ENCODE measurements at places on chromosomes 2 and 18.

DNA sequence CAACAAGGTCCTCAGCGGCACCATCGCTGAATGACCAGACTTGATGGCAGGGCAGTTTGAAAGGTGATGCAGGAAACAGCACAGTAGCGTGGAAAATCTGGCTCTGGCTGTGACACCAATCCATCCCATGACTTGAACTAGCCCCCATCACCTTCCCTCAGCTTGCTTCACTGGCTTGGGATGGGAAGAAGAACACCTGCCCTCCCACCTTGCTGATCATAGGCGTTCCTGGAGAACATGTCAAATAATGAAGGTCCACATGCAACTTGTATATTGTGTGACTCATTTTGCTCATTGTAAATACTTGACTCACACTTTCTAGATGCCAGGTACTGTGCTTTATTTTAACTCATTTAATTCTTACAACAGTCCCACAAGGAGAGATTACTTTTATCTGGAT, 292.4 kb upstream of the SPRED2 start:
- no peak for DNase-seq

DNA sequence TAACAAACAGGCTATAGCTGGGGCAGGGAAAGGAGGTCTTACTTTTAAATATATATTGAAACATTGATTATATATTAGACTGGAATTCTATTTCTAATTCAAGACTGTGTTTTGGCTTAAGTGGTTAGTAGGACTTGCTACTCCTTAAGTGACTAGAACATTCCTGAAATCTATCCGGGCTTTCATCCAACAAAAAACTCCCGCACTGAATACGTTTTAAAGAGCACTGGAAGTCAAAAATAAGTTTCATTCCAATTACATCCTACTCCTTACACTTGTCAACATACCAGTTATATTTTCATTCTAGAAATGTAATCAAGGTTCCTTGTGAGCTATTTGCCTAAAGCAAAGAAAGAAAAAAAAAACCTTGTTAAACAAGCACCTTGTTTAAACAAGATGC, 204.6 kb downstream of the SP3 start:
- no peak for DNase-seq

DNA sequence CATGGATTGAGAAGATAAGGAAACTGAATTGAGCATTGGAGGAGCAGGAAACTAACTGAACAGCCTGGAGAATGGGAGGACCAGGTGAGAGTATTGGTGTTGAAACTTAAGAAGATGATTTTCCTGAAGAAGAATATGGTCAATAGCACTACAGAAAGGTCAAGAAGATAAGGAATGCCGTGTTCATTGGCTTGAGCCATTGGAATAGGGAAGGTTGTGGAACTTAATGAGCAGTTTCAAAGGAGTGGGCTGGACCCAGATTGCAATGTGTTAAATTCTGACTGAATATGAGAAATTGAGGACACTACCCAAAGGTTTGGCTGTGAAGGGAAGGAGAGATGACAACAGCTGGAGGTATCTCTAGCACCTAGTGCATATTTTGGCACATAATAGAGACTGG, 19.0 kb downstream of the KCMF1 start:
- no peak for DNase-seq

DNA sequence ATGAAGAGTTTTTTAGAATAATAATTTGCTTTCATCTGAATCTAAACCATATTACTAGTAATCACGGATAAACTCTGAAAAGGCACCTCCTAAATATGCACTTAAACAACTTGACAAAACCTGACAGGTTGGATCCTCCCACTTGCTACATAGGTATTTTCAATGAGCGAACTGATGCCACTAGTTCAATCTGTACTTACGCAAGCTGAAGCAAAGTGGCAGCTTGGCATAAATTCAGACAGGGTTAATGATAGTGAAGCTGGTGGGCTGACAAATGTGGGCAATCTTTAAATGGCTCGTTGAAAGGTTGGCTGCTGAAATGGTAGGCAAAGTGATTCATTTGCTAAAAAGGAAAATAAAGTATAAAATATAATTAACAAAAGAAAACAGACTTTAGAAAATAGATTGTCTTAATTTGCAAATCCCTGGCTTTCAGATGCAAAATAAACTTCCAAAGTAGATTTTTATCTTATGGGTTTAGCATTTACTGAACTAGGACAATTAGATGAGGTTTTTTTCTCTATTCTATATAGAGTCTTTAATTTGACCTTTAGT, 1713.5 kb upstream of the SLC39A10 start:
- no peak for DNase-seq

- no peak for DNase-seq
Measured at GRCh38 chr2:207417301-207417718, 112.5 kb upstream of the CREB1 start.

GRCh38 chr2:67898595-67898994, 164.2 kb downstream of the C1D start:
- no peak for DNase-seq

GRCh38 chr18:76265497-76266235, 229.4 kb downstream of the ZNF516 start:
- no peak for DNase-seq

DNA sequence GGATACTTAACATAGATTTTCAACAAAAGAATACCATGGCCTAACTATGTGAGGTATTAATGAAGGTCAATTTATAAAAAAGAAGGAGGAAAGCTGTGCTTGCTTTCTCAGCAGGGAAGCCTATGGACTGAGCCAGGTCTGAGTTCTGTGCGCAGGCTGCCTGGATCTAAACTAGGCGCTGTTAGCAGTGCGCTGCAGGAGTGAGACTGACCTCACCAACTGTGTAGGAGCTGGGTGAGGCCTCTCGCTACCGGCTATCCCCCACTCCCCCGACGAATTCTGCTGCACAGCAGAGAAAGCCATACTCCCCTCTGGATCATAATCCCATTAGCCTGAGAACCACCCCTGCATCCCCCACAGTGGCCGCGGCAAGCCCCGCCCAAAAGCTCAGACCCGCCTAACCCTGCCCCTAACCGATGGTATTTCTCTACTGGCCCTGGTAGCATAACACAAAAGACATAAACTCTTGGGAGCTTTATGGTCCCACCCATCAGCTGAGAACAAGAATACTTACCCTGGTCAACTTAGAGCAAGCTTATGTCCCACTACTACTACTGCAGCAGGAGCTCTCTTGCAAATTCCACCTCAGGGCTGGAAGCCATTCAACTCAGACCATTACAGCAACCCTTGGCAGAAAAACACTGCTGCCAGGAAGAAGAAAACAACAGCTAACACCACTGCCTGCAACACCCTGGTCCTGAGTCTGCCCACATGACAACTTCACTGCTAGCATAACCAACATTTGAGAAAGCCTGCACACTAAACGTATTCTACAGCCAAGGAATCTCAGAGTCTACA, 28.0 kb downstream of the SULT1C2 start:
- no peak for DNase-seq

GRCh38 chr2:199404841-199405240, 52.9 kb downstream of the SATB2 start:
- no peak for DNase-seq

DNA sequence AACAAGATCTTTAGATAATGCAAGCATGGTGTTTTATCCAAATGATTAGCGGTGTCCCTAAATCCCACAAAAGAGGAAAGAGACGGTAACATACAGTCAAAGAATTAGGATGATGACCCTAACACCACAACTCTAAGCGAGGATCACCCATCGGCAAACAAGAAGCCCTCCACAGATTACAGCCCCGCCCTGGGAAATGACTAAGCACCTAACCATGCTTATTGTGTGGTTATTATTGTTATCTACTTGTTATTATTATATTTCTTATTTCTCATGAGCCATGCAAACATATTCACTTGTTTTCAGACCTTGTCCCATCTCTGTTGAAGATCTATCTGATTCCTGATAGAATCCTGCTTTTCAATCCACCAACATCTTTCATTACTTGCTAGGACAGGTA, 651.3 kb downstream of the NYAP2 start:
- DNase-seq: no peak

- no peak for DNase-seq
Measured at GRCh38 chr2:136208682-136209420, 90.9 kb upstream of the CXCR4 start.

DNA sequence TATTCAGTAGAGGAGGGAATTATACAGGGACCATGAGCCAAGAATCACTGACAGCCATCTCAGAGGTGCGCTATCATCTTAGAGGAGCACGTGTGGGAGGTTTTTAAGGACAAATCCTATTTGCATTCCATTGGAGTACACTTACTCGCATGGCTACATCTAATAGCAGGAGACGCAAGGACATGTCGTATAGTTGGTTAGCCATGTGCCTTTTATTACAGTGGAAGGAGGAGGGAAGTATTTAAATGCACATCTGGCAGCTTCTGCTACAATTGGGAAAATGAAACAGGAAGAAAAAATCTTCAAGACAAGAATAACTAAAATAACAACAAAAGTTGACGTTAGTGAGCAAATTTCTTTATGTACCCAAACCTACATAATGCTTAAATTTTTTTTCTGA, 86.5 kb upstream of the UGP2 start:
- no peak for DNase-seq

- no peak for DNase-seq
Measured at GRCh38 chr2:239454507-239454906, 53.7 kb upstream of the HDAC4 start.

DNA sequence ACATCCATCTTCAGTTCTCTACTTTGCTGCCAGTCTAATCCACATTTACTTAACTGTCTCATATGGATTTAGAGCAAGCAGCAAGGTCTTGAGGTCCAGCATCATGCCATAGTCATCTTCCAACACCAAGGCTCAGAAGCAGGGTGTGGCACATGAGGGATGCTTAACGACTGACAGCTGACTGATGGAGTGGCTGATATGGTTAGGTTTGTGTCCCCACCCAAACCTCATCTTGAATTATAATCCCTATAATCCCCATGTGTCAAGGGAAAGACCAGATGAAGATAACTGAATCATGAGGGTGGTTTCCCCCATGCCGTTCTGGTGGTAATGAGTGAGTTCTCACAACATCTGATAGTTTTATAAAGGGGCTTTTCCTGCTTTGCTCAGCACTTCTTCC, 257.3 kb downstream of the NBAS start:
- DNase-seq: no peak

DNA sequence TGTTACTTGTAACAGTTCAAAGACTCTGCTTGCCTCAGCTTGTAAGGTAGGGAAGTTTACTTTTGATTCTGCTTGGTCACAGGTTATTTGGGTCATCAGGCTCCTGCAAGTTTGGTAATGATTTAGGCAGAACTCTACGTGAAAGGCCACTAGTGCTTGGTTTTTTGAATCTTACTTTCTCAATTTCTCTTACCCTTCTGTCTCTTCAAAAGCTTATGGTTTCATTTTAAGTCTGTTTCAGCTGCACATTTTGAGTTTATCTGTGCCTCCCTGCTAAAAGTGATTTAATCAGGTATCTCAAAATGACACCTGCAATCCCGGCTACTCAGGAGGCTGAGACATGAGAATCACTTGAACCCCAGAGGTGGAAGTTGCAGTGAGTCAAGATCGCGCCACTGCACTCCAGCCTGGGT, 26.3 kb upstream of the MOCOS start:
- DNase-seq: no peak

GRCh38 chr2:36476411-36476810, 120.8 kb downstream of the CRIM1 start:
- DNase-seq: no peak

DNA sequence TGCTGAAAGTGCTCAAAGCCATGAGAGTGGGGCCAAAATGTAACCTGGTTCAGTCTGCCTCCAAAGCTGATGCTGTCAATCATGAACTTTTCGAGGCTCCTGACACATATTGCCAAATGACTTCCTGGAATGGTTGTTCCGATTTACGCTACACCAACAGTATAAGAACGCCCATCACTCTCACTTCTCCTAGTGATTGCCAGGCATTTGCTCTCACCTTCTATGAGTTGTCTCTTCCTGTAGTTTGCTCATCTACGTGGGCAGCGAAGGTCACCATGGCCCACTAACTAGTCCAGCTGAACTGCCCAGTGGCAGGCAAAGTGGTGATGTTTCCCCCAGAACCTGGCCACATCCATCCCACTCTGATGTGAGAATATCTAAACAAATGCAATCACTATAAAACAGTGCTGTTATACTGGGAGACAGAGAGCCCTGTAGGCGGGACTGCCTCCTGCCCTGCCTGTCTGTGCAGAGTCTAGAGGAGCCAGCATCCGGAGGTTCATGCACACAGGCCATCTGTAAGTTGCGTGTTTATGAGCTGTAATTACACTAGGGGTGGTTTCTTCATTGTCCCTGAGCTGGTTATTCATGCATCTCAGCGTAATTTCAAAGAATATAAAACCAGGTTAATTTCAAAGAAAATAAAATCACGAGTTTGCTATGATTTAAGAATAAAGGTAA, 8.8 kb upstream of the CABLES1 start:
- no peak for DNase-seq

GRCh38 chr2:69943000-69943842, 18.2 kb downstream of the ASPRV1 start:
- no peak for DNase-seq

GRCh38 chr18:10751653-10752052, 225.8 kb downstream of the NAPG start:
- DNase-seq: no peak

DNA sequence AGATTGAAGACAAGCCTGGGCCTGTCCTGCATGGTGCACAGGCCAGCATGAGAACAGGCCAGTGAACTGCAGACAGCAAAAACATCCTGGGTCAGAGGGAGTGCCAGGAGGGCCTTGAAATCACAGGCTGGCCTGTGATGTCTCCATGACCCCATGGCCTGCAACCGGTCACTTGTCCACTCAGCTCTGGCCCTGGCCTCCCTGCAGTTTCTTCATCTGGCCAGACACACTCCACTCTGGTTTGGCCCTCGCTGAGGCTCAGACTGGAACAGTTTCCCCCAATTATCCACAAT, 12.6 kb downstream of the CYRIA start:
- no peak for DNase-seq
